ENCODE measurements at places on chromosomes 2 and 18.

GRCh38 chr18:25726298-25726697 lies 364.1 kb downstream of the SS18 start:
- no peak for DNase-seq

DNA sequence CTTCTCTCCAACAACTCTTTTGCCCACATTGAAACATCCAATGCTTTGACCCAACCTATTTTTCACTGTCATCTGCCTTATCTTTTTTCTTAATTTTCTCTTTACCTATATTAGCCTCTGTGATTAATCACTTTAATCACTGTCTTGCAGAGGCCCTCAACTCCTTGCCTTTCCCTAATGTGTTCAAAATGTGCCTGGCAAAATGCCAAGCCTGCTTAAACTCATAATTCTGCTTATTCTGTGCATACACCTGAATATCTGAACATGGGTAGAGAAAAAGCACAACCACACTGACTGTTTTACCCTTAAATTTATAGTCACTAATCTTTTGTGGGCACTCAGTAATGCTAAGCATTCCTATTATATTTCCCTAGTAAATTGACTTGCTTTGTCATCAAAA lies 63.0 kb upstream of the GALNT13 start:
- no peak for DNase-seq

GRCh38 chr18:54530285-54530684 lies 60.8 kb upstream of the DYNAP start:
- no peak for DNase-seq

GRCh38 chr2:119366161-119366648 lies 429 bp downstream of the C2orf76 start:
- no peak for DNase-seq

- no peak for DNase-seq
These were observed 21.2 kb downstream of the STAMBP start for GRCh38 chr2:73850009-73850408.

- DNase-seq = no peak
These were observed 3.4 kb upstream of the ANKRD12 start for GRCh38 chr18:9133225-9133624.

All from WTC11 (cell line).